ENCODE measurements at places on chromosomes 7 and 10.

GRCh38 chr7:80070391-80070790 lies 64.2 kb upstream of the GNAI1 start:
- DNase-seq = no peak

DNA sequence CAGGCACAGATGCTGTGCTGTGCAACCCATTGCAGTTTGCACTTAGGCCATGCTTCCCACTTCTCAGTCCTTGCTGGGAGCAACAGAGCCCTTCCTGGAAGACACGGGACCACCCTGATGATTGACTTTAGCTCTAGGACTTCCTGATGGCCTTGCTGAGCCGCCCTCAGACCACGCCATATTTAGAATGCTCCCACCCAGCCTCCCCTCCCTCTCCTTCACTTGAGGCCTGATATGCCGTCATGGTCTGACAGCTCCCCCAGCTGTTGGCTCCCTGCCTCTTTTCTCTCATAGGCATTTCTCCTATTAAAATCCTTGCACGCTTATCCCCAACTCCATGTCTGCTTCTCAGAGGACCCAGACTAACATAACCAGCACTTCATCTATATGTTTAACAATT lies 29.4 kb upstream of the GATAD1 start:
- no peak for DNase-seq

DNA sequence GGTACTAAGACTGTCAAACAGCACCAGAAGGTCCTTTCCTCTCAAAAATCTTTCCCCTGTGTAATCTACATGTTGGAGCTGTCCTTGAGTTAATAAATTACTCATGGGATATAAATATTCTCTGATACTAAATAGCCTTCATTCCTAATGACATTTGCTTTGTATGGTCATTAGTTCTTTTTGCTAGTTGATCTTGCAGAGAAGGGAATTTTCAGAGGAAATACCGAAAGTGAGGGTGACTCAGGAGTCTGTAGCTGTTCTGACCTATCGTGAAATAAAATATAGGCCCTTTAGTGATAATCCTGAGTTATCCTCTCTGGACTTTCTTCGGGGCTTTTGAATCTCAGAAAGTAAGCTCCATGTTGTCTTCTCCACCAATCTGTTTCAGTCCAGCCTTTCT lies 19.4 kb upstream of the CLDN12 start:
- no peak for DNase-seq

DNA sequence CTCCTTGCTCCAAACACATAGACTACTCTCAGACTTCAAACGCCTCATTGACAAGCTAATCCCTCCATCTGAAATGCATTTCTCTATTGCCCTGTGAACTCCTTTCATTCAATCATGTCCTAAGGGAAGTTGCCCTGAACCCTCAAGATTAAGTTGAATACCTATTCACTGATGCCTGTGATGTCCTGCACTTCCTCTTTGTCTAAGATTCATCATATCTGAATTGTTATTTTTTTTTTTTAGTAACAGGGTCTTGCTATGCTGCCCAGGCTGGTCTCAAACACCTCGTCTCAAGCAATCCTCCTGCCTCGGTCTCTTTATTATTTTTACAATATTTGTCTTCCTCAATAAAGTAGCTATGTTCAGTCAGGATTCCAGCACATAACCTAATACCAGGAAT lies 3.2 kb downstream of the PSMA2 start:
- no peak for DNase-seq

- no peak for DNase-seq
Observed at GRCh38 chr10:89076120-89076519, 85.5 kb downstream of the FAS start.

- DNase-seq = no peak
Observed at GRCh38 chr10:119210633-119211032, 3.3 kb downstream of the GRK5 start.

DNA sequence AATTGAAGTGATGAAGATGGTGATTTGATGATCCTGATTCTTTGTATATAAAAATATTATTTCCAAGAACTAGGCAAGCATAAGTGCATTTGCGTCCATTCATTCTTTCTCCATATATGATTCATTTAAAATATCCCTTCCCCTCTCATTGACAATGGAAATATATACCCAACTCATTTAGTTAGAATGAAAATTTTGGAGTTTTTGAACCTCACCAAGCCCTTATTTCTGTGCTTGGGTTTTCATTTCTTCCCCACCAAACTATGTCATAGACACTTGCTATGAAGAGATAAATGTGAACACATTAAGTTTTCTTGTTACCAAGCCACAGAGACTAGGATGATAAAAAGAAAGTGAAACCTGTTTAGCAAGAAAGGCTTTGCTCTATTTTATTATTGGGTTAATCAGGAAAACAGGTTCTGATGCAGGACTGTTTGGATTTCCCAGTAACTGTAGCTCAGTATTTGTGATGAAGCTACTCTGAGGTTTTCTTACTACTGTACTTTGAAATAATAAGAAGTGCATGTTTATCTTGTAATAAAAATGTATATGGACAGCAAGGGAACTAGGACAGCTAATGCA lies 68.3 kb downstream of the ITGB1 start:
- DNase-seq = no peak

GRCh38 chr7:17150018-17150417 lies 148.4 kb upstream of the AHR start:
- no peak for DNase-seq

Measured in right forelimb (tissue), 1 donor.